AG09319 (cell line): ENCODE measurements at places on chromosomes 7 and 10.
A peak's percentile ranks its signal among the peaks of the same experiment; 100 is the strongest.

GRCh38 chr10:58818900-58819299, 306.2 kb downstream of the BICC1 start:
- peak; percentile 62 for DNase-seq

DNA sequence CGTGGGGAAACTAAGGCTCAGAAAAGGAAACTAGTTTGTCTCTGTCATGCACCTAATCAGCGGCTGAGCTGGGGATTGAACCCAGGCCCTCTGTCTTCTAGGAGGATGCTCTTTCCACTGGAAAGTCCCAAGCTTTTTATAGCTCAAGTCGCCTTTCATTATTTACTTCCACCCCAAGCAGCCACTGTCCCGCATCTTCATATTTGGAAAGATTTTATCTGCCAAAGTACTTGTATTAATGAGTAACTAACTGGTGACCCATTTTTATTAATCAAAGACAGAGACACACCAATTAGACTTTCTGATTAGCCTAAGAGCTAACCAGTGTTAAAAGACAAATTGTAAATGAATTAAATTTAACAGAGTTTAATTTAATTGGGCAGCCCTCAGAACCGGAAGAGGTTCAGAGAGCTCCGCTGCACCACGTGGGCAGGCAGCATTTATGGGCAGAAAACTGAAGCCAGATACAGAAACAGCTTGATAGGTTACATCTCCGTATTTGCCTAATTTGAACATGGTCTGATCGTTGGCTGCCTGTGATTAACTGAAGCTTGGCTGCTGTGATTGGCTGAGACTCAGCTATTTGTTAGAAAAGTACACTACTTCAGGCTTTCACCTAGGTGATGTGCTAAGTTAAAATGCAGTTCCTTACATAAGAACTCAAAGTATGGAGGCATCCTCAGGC, 78.5 kb upstream of the PDCD4 start:
- no peak for DNase-seq

GRCh38 chr10:101444058-101444898, 90.3 kb downstream of the BTRC start:
- no peak for DNase-seq

GRCh38 chr10:90917238-90917967, 3.5 kb downstream of the ANKRD1 start:
- DNase-seq: no peak

DNA sequence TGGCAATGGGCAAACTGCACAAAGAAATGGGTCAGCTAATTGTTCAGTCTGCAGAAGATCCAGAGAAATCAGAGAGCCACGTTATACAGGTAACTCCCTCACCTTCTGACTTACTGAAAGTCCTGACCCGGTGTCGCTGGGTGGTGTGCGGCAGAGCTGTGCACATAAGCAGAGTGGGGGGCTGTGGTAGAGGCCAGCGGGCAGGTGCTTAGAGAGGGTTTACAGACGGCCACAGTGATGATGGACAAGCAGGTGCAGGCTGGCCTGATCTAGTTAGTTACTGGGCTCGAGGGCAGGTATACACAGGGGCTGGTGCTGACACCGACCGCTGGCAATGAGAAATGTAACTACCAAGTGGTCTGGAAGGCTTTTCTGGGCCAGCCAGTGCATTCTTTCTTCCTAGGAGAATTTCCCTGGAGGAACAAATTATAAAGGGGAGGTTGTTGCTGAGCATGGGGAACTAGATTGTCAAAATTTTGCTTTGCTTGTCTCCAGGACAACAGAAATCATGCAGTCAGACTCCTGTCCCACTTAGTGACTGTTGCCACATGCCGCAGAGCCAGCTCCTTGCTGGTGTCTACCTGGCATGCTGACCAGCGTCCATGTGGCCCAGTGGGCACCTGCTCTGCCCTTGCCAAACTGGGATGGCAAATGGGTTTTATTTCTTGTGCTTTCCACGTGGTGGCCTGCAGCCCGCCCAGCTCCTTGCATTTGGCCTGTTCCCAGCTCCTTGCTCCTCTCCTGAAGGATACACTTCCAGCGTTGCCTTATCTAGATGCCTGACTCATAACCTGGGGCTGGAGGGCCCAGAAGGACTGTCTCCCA, 28.8 kb downstream of the DENND10 start:
- no peak for DNase-seq

- no peak for DNase-seq
These were observed 12.0 kb upstream of the AGR2 start for GRCh38 chr7:16816824-16817223.

- no peak for DNase-seq
These were observed 38.0 kb downstream of the R3HCC1L start for GRCh38 chr10:98172495-98172894.

DNA sequence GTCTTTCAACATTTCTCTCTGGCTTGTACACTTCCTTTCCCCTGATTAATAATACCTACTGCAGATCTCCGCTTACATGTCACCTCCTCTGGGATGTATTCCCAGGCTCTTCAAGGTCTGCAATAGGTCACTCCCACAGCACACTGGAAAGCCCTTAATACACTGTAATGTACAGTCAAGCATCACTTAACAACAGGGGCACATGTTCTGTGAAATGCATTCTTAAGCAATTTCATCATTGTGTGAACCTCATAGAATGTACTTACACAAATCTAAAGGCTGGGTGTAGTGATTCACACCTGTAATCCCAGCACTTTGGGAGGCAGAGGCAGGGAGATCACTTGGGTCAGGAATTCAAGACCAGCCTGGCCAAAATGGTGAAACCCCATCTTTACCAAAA, 1.9 kb downstream of the COX15 start:
- DNase-seq: no peak

DNA sequence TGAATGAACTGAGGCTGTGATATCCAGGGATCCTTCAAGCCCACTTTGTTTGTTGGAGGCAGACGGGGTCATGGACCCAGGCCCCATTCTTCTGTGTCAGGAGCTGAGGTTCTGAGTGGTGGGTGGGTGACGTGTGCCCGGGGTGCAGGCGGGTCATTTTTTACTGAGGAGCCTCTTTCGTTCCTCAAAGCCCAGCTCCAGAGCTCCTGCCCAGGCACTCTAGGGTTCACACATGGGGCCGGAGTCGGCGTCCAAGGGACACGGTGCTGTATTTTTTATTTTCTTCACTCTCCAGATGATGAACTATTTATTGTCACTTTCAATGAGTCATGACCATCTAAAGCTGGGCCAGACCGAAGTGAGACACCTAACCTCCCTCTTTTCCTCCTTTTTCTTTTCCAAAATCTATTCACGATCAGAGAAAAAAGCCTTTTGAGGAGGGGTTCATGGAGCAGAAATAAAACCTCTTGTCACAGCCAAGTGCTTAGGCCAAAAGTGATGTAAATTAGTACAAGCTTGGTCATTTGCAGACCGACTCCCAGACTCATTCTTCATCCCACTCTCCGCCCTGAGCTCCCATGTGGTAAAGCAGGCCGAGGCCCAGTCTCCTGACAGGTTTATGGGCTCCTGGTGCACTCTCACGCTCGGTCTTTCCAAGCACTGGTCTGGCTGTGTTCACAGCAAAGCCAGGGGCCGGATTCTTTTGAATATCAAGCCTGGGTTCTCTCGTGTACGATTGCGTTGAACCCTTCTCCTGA, 41.4 kb upstream of the PITRM1 start:
- no peak for DNase-seq

- DNase-seq: no peak
These were observed 40.7 kb downstream of the JAKMIP3 start for GRCh38 chr10:132106431-132106830.

DNA sequence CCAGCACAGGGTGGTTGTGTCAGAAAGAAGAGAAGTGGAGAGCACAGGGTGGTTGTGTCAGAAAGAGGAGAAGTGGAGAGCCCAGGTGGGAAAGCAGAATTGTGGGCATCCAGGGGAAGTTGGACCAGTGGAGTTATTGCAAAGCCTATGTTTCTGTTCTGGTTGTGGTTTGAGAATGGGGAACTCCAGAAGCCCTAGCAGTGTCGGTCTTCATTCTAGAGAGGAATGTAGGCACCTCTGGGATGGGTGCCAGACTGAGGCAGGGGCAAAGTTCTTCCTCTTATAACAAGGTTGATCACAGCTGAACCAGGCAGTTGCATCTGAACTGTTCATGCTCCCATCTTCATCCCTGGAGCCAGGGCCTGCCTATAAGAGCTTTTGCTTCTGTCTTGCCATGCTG, 954 bp downstream of the FSCN3 start:
- DNase-seq: no peak

GRCh38 chr10:57333880-57334279, 933.8 kb downstream of the IPMK start:
- DNase-seq: no peak

- DNase-seq: no peak
These were observed at the start of gene CLRN3 for GRCh38 chr10:127892743-127893142. Gene CLRN3, minus strand, starts transcription at chr10:127892941. Its CDS starts 157 bp downstream, at chr10:127892784.

DNA sequence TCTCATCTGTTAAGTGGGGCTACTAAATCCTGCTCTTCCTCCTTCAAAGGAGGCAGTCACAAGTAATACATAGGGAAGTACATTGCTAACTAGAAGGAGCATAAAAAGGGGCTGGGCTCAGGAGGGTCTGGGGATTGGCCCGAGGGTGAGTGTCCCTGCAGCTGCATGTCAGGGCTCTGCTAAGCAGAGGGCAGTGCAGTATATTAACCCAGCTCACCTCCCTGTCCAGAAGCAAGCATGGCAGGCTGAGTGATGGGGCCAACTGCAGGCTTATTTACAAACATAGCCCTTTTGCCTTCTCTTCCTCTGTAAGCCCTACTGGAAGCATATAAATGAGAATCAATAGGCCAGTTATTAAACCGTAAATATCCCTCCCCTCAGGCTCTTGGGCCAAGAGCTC, 143.2 kb upstream of the PCBD1 start:
- no peak for DNase-seq

GRCh38 chr7:140992422-140992821, 22.3 kb downstream of the MRPS33 start:
- DNase-seq: no peak
